ENCODE measurements at places on chromosomes 1 and 21.
A peak's percentile ranks its signal among the peaks of the same experiment; 100 is the strongest.

GRCh38 chr1:230215031-230215430, 148.0 kb downstream of the GALNT2 start:
- DNase-seq, result peak; percentile 43

DNA sequence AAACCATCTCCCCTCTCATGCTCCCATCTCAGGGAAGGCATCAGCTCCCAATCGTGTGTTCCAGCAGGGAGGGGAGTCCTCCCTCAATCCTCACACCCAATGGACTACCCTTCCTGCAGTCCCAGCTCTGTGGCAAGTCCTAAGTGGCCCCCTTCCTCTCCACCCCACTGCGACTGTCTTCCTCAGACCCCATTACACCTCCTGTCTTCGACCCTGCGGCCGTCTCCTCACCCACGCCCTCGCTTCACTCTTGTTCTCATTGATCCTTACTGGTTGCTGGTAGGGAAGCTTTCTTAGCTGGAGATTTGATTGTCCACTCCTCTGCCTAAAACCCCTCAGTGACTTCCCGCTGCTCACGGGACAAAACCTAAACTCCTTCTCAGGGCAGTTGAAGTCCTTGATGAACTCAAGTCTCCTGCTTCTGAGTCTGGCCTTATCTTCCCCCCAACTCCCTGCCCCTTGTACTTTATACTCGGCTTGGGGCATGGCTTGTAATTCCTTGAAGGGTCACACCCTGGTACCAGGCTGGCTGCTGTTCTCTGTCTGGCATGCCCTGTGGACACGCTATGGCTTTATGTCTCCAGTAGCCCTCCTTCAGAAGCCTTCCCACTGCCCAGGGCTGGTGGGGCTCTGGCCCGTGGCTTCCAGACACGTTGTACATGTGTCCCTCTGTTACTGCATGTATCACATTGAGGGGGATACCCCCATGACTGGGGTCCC, 2.3 kb upstream of the EPS8L3 start:
- DNase-seq, result no peak

- peak; percentile 83 for DNase-seq
These were observed at the start of gene PM20D1 for GRCh38 chr1:205849619-205850355. Gene PM20D1 (minus strand): TSS chr1:205850132. CDS start chr1:205850072, 60 bp downstream.

GRCh38 chr1:232979558-232979957, 29.1 kb downstream of the NTPCR start:
- DNase-seq, result no peak

GRCh38 chr1:5563861-5564577, 428.2 kb downstream of the NPHP4 start:
- no peak for DNase-seq

GRCh38 chr1:197982256-197982655, 65.1 kb downstream of the LHX9 start:
- peak; percentile 59 for DNase-seq

GRCh38 chr1:197526736-197527371, 248.4 kb downstream of the DENND1B start:
- DNase-seq, result peak; percentile 45

- no peak for DNase-seq
These were observed 131.4 kb upstream of the COL6A1 start for GRCh38 chr21:45850181-45850580.

- DNase-seq, result peak; percentile 90
These were observed 85.3 kb downstream of the LEPR start for GRCh38 chr1:65505547-65506300.

DNA sequence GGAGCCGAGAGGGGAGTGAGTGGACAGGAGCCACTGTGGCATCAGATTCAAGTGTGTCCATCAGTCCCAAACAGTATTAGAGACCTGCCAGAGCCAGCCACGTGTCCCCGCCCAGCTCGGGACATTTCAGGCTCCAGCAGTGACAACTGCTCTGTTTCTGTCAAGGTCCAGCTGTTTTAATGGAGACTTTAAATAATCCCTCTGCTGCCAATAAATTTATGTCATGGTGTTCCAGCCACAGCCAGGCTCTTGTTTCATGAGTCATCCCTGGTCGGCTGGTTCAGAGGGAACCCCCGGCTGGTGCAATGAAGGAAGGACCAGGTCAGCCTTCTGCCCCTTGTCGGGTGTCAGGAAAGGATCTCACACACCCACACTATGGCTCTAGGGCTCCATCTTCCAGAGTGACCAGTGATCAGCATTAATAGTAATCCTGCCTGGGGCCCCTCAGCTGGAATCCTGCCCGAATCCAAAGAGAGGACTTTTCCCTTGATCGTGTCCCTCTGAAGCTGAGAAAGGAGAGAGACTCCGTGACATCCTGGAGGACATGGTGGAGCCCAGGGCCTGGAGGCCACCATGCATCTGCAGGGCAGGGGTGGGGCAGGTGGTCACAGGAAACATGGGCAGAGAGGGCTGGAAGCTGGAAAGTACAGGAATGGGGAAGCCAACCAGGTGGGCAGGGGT, 197.3 kb downstream of the MATN1 start:
- DNase-seq, result peak; percentile 75

- DNase-seq, result no peak
These were observed 9.2 kb upstream of the PALMD start for GRCh38 chr1:99636647-99637175.

GRCh38 chr1:200279810-200280411, 129.9 kb downstream of the ZNF281 start:
- DNase-seq, result peak; percentile 43

DNA sequence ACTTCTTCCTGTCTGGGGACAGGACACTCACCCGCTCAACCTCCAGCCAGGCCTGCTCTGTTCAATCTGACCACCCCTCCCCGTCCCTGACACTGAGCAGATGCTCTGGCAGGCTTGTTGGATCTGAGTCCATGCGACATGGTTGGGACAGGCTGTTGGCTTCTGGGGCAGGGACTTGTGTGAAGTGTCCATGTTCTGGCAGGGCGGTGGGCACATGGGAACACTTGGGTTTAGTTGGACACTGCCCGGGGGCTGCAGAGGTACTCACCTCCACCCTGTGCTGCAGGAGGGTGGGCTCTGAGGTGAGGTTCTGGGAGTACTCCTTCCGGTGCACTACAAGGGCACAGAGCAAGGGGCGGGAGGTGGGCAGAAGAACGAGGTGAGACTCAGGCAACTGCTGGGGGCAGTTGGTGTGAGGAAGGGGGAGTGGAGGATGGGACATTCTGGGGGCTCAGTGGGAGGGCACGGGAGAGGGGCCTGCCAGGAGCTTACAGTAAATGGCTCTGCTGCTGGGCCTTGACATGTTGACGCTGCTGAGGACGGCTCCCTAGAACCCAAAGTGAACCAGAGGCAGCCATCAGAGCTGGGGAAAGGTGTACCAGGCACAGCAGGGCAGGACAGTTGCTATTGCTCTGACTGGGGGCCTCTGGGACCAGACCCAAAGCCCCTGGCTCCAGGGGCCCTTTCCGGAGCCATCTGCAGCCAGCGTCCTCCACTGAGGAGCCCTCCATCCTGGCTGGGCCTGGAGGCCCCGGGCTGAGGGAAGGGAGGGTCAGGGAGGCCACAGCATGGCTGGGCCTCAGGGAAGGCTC, 2.3 kb downstream of the EPS8L3 start:
- no peak for DNase-seq

- peak; percentile 80 for DNase-seq
These were observed 159.8 kb downstream of the PEX14 start for GRCh38 chr1:10634428-10635084.

- no peak for DNase-seq
These were observed 68.9 kb upstream of the ACTRT2 start for GRCh38 chr1:2952371-2952770.

DNA sequence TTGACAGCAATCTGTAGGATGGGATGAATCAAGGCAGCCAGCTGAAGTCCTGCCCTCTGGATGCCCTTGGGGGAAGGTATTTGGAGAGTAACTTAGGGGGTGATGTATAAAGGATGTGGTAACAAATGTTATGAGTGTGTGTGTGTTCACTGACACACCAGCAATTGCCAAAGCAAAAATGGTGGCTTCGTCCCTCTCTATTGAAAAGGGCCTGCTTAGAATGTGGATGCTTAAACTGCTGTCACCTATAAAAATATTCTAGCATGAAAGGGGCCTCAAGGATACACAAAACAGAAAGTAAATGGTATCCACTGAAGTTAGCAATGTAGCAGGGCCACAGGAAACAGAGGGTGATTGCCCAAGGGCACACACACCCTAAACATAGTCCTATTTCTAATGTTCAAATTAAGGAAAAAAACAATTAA, 15.1 kb upstream of the AIM2 start:
- DNase-seq, result peak; percentile 59

- DNase-seq, result no peak
These were observed 5.6 kb downstream of the ZBTB8B start for GRCh38 chr1:32470431-32470830.

- DNase-seq, result peak; percentile 12
These were observed 53.7 kb downstream of the ZBTB8A start for GRCh38 chr1:32592943-32593342.

DNA sequence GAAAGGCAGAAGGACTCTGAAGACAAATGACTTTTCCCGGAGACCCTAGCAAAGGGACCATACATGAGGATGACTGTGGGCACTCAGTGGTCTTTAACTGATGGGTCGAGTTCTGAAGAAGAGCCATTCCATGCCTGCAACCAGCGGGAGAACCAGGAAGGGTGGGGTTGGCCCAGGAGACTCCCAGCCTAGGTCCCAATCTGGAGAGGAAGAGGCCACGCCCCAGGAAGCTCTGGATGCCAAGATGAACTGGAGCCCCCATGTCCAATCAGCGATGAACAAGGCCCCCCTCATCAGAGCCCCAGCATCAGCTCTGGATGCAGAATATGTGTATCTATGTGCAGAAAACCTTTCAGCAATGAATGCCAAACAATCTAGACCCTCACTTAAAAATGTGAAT, 3.6 kb downstream of the KRTAP10-10 start:
- DNase-seq, result no peak

DNA sequence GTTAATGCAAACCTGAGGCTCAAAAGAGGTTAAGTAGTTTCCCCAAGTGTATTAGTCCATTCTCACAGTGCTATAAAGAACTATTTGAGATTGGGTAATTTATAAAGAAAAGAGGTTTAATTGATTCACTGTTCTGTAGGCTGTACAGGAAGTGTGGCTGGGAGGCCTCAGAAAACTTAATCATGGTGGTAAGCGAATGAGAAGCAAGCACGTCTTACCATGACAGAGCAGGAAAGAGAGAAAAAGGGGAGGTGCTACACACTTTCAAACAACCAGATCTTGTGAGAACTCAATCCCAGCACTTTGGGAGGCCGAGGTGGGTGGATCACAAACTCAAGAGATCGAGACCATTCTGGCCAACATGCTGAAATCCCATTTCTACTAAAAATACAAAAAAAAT, 38.5 kb upstream of the RXRG start:
- DNase-seq, result no peak

- DNase-seq, result no peak
These were observed 563.0 kb downstream of the LRRIQ3 start for GRCh38 chr1:73635021-73635420.
